ENCODE measurements at places on chromosomes 12 and 14.
A peak's percentile ranks its signal among the peaks of the same experiment; 100 is the strongest.

GRCh38 chr12:120661432-120661831, 21.0 kb downstream of the CABP1 start:
- no peak for DNase-seq

DNA sequence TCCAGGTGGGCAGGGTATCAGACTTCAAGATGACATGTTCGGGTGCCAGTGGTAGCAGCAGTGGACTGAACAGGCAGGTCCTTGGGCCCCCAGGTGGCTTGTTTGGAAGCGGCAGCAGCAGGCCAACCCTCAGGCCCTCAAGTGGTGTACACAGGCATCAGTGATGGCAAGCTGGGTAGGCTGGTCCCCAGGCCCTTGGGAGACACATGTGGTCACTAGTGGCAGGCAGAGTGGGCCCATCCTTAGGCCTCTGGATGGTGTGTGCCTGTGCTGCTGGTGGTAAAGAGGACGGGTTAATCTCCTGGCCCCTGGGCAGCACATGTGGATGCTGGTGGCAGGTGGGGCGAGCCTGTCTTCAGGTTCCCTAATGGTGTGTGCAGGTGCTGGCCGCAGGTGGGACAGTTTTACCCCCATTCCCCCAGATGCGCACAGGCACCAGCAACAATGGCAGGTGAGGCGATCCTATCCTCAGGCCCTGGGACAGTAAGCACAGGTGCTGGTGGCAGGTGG, 8.0 kb downstream of the OAS2 start:
- DNase-seq: no peak

GRCh38 chr12:114752217-114752616, 68.2 kb upstream of the TBX3 start:
- no peak for DNase-seq

DNA sequence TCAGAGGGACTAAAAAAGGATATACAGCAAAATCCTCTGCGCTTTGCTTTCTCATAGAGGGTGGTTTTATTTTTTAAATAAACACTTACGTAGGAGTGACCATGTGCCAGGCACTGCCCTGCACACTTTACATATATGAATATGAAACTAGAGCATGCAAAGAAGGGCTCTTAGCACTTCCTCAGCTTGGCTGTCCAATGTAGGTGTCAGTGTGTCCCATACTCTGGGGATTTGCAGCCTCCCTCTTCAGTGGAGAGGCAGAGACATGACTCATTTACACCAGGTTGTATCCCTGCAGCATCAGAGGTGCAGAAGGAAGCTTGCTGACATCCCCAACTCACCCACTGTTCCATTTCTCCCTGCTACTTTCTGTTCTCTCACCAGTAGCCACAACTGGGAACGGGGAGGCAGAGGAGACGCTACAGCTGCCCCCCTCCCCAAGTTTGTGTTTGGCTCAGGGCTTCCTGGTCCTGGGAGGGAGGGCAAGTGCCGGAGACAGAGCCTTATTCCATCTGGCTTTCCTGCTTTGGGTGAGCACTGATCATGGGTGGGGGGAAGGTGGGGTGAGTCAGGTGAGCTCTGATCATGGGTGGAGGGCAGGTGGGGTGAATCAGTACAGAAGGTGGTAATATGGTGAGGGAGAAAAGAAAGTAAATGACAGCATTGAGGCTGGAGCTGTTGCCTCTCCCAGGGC, 4.9 kb upstream of the KRT5 start:
- DNase-seq: no peak

DNA sequence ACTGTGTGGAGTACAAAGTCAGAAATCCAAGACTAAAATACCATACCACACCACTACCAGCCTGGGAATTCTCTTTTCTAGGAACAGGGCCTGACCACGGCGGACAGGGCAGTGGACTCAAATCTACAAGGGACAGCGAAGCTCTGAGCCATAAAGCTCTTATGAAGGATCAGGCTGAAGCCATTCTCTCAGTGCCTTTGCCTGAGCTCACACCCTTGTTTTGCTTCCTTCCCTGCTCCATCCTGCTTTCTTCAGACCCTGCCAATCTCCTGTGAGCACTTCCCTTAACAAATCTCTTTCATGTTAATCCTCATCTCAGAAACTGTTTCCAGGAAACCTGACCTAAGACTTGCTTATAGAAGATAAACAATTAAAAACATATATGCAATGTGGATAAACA, 398.5 kb downstream of the MDGA2 start:
- no peak for DNase-seq

DNA sequence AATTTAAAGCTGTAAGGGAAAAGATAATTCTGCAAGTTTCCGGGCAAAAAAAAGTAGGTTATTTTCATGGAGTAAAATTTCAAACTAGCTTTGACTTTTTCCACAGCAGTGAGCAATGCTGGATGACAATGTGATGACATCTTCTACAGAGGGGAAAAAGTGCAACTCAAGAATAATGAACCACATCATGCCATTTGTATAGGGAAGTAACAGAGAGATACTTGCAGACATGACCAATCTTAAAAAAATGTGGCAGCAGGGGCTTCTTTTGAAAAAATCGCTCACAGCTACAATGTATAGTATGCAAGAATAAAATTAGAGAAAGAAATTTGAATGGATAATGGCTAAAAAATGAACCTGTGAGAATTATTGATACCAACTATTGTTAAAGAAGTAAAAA, 115.5 kb downstream of the DHRS2 start:
- no peak for DNase-seq

DNA sequence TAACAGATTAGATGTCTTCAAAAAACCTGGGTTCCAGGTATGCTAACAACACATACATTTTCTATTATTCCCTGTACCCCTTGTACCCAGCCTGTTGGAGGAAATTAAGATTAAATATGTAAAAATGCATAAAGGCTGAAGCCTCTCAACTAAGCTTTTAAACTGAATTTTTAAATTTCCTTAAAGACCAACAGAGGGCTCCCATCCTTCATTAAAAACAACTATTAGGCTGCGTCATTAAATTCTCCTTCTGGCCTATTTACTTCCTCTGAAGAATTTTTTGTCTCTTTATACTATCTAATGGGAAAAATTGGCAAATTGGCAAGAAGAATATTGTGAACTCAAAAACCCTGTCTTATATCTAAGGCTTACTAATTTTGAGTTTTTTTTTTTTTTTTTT, 21.8 kb downstream of the SENP1 start:
- no peak for DNase-seq

- peak; percentile 81 for DNase-seq
Observed at GRCh38 chr14:90381999-90382451, 14.8 kb upstream of the CALM1 start.

Data from NCI-H510A treated with DMSO at 0.1 percent for 48 hours (cell line).